ENCODE measurements at places on chromosomes 1 and 21.

DNA sequence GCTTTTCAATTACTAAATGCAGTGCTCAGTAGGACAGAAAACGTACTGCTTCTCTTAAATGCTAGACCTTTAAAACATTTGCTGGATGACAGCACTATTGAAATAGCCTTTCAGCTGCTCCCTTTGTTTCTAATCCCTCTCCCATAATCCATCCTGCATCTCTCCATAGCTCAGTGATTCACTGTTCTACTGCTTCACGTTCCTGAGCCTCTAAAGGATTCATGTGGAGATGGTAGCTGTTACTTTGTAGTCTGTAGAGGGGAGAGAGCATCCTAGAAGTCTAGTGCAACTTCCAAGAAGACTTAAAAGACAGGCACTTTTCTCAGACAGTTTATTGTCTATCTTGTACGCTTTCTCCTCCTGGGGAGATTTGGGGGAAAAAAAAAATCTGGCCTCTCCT, 51.4 kb downstream of the LRRC8B start:
- H3K27ac ChIP-seq, result no peak overlapping the region
- H3K4me3 ChIP-seq, result no peak overlapping the region
- peaks cover 15% of the 10 kb centered on the region for H3K4me1 ChIP-seq

DNA sequence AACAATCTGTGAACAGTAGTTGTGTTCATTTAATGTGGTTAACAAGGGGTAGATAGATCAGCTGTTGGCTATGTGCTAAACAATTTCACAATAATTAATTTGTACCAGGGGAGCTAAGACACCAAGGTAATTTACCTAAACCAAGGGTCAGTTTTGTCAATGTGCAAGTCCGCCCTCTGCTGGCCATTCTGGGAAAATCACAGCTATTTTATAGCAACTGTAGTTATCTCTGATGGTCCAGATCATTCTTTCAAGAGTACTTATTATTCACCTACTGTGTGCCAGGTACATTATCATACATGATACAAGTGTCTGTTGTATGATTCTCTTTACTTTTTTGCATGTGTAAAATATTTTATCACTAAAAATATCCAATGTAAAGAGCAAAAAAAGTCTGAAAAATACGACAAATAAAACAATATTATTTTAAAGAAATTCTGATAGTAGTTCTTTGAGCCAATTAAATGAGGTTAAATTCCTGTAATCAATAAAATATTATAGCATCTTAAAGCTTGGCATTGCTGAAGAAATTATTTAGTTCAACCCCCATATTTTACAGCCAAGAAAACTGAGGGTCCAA, 312.3 kb upstream of the FAM78B start:
- no peaks in the 10 kb centered on the region for H3K27me3 ChIP-seq
- peak; percentile 66 for DNase-seq
- no peaks in the 10 kb centered on the region for H3K36me3 ChIP-seq

DNA sequence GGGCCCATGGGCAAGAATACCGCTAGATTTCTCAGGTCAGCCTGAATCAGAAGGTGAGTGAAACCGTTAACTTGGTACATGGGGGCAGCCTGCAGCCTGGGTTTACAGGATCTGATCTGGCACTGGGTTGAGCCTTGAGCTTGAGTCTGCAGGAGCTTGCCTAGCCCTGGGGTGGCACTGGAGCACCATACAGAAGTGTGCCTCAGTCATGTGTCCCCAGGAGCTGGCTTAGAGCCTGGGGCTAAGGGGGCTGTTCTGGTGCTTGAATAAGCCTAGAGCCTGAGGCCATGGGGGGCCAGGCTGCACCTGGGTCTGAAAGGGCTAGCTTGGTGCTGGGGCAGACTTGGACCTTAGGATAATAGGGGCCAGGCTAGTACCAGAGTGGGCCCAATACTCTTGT, 457.2 kb upstream of the PBX1 start:
- H3K36me3 ChIP-seq, result no peaks in the 10 kb centered on the region
- no peak for DNase-seq
- no peaks in the 10 kb centered on the region for H3K27me3 ChIP-seq
- H3K4me3 ChIP-seq, result no peak overlapping the region

DNA sequence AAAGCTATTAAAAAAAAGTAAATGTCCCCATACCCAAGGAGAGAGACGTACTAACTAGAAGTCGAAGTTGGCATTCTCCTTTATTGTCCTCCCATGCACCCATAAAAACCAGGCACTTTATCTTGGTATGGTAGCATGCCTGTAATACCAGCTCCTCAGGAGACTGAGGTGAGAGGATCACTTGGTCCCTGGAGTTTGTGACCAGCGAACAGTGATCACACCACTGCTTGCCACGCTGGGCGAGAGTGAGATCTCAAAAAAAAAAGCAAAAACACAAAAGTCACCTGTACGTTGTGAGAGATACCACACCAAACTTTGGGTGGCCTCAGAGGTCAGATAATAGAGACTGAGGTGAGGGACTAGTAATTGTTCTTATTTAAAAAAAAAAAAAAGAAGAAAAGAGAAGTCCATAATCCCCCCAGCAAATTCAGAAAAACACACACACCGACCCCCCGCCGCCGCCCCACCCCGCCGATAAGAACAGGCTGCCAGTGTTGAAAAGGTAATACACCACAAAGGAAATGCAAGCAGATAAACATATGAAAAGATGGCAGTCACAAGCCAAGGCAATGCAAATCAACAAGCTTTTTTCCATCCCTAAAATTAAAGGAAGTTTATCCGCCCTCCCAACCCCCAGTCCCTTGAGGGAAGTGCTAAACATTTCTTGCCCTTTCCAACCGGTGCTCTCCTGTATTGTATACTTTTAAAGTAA, 3.6 kb downstream of the L1TD1 start:
- no peaks in the 10 kb centered on the region for H3K27me3 ChIP-seq
- DNase-seq, result peak; percentile 68
- peaks cover 59% of the 10 kb centered on the region for H3K4me1 ChIP-seq
- H3K27ac ChIP-seq, result peak overlapping the region; percentile 99
